CMK (cell line): ENCODE measurements at places on chromosomes 13 and 19.

GRCh38 chr13:37026771-37027170 lies 26.2 kb downstream of the EXOSC8 start:
- DNase-seq, result no peak

GRCh38 chr19:28497137-28497536 lies 715.8 kb downstream of the UQCRFS1 start:
- no peak for DNase-seq

DNA sequence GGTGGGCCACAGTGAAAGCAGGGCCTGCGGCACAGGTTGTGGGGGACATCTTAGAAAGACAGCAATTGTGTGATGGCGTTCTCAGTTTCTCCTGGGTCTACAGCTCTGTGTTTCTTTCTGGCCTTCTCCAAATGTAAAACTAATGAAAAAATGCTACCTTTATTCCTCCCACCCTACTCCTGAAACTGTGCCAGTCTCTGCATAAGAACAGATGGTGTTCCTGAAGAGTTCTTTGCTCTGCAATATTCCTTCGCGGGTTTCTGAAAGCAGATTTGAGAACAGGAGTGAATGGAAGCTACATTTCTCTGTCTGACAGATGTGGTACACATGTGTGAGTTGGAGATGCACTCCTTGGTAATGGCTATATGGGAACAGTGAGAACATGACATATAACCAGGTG lies 18.0 kb upstream of the LRCH1 start:
- no peak for DNase-seq

GRCh38 chr13:51280379-51280940 lies 58.3 kb downstream of the FAM124A start:
- no peak for DNase-seq

GRCh38 chr13:35690581-35691207 lies 214.2 kb upstream of the MAB21L1 start:
- DNase-seq, result no peak

DNA sequence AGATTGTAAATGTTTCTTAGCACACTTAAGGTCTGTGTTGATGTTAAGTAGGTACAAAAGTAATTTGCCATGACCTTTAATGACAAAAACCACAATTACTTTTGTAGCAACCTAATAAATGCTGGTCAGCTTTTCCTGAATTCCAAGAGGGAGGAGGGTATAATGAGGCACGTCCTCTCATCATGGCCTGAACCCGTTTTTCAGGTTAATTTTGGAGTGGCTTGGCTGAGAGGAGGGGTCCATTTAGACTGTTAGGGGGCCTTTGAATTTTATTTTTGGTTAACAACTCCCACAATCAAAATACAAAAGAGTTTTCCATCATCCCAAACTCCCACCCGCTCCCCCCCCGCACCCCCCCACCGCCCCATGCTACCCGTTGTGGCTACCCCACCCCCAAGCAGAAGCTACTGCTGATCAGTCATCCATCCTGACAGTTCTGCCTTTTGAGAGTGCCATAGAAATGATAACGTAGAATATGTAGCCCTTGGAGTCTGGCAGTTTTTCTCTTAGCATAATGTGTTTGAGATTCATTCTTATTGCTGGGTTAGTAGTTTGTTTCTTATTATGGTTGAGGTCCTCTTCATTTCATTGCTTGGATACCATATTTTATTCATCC lies 14.4 kb upstream of the PLEKHF1 start:
- no peak for DNase-seq
